Nucleus accumbens (tissue), 56 donors: ENCODE measurements at places on chromosomes 5 and 9.

GRCh38 chr9:37197158-37198038 is 77.0 kb downstream of the ZCCHC7 start:
- no peak for DNase-seq

GRCh38 chr9:68727636-68728035 is 22.6 kb downstream of the PIP5K1B start:
- DNase-seq = no peak

DNA sequence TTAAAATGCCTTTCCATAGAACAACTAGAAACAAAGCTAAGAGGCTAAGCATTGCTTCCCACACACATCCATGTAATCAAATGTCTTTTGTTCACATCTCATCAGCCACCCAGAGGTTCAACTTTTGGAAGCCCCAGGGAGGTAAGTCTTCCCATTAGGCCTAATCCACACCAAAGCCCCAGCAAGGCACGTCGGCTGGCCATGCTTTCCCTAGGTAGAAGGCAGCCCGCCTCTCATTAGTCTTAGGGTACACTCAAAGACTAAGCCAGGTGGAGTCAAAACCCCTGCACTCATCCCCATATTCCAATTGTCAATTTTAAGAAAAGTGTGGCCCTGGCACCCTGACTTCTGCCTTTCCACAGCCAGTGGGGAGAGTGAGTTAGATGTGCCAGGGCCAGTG is 87.9 kb downstream of the ATPSCKMT start:
- no peak for DNase-seq

- DNase-seq = no peak
These were observed 378.6 kb downstream of the GADD45G start for GRCh38 chr9:89983411-89983810.

DNA sequence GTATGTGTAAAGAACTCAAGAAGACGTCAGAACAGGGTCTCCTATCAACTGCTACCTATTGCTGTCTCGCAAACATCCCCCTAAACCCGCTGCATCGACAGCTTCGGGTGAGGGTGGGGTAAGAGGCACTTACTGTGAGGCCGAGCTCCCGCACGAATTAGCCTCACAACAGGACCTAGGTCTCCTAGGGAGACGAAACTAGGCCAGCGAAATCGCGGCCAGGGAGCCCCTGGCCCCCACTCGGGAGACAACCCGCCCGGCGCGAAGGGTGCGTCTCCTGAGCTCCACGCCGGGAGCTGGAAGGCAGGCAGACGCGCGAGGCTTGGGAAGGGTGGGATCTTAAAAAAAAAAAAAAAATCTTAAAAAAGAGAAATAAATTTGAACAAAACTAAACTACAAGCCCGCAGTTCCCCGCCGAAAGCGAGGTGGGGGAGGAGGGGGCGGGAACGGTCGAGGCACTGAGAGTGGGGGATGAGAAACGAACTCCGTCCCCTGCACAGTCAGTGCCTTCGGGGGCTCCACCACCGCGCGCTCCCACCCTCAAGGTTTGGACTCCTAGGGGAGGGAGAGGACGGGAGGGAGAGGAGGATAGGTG is 33.0 kb upstream of the NFIB start:
- no peak for DNase-seq

- no peak for DNase-seq
These were observed 39.0 kb downstream of the ITK start for GRCh38 chr5:157219491-157220271.
